ENCODE measurements at places on chromosomes 6 and 20.

DNA sequence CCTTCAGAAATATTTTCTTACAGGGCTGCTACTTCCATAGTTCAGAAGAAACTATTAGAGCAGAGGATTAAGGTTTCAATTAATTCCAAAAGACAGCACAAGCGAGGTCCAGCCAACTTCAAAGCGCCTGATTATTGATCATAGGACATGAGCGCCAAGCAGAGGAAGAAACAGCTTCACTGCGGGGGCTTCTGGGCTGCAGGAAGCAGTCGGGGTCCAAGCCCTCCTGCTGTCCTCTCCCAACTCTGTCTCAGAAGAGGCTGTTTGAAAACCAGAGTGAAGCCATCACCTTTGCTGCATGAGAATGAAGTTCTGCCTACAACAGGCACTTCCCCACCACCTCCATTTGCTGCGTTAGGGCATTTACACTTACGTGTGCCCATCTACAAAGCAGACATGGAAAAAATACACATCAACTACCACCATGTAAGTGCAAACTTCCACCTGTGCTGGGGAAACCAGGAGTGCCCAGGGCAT, 23.9 kb downstream of the SUMO4 start:
- no peak for DNase-seq

GRCh38 chr6:19771753-19772336, 65.3 kb upstream of the ID4 start:
- DNase-seq, result no peak

DNA sequence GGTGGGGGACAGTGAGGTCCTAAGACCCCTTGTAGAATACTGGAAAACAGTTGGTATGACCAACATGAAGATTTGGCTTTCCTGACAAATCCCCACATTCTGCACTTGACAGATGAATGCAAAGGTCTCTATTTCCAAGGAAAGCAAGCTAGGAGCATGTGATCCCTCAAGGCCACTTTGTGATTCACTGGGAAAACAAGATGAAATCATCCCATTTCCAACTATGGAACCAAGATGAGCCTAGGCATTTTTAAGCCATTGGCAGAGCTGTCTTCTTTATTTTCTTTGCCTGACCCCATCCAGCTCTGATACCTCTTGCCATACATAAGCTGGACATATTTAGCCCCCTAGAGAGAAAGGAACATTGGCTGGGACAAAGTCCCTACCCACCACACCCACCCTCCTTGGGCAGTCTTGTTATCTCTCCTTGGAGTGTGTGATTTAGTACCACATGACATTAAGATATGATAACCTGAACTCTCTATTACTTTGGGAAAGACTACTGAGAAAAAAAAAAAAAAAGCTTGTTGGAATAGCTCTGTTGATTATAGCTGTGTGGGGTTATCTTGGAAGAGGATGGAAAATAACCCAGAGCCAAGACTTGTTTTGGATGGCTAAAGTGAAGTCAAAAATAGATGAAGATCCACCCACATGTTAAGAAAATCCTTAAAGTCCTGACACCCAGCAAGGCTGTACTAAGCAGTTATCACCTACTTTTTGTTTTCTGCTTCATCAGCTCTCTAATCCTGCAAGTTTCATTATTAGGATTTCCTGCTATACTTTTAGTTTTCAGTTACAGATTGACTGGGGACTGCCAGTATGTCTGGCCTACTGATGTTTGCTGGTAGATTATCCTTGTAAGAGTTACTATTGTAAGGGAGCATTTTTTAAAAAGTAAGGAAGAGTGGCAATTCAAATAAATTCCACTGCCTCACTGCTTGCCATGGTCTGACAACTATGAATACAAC, 90.1 kb upstream of the PREP start:
- no peak for DNase-seq

GRCh38 chr20:44714102-44714700, 968 bp upstream of the CCN5 start:
- no peak for DNase-seq

- DNase-seq, result no peak
These were observed 110.1 kb downstream of the DLL1 start for GRCh38 chr6:170180671-170181337.

- no peak for DNase-seq
These were observed 124.0 kb upstream of the SLC2A12 start for GRCh38 chr6:134176264-134176975.

DNA sequence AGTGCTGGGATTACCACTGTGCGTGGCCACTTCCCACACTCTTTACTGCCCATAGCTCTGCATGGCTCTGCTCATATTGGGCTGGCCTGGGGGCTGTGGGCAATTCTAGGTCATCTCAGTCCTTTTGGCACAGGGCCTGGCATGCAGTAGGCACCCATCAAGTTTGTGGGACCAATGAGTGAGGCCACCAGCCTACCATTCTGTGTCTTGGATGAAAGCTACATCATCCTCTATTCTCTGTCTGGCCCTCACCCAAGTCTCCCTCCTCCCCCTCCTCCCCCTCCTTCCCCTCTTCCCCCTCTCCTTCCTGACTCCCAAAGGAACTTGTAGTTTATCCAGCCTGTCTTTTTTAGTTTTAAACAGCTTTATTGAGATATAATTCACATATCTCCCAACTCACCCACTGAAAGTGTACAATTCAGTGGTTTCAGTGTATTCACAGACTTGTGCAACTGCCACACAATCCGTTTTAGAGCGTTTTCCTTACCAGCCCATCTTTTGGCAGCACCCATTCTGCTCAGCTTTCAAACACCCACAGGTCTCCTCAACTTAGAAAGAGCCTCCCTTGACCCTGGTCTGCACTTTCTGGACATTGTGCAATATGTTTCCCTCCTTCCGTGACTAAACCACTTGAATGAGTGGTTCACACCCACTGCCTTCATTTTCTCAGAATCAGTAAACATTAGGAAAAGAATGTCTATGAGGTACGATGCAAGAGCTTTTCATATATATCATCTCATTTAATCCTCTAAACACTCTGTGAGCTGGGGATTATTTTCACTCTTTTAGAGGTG, 21.5 kb upstream of the MRPS18A start:
- no peak for DNase-seq

DNA sequence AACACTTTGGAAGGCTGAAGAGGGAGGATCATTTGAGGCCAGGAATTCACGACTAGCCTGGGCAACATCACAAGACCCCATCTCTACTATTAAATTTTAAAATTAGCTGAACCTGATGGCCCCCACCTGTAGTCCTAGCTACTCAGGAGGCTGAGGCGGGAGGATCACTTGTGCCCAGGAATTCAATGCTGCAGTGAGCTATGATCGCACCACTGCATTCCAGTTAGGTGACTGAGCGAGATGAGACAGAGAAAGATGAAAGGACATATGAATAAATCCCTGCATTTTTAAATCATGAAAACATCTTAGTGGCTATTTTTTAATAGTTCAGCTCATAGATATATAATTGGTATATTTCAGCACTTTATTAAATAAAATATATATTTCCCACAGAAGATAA, 93.8 kb downstream of the GPR63 start:
- no peak for DNase-seq

- DNase-seq, result no peak
These were observed 4.5 kb upstream of the FRMD1 start for GRCh38 chr6:168083514-168083885.

- DNase-seq, result no peak
These were observed 51.1 kb downstream of the NFATC2 start for GRCh38 chr20:51491393-51491792.

DNA sequence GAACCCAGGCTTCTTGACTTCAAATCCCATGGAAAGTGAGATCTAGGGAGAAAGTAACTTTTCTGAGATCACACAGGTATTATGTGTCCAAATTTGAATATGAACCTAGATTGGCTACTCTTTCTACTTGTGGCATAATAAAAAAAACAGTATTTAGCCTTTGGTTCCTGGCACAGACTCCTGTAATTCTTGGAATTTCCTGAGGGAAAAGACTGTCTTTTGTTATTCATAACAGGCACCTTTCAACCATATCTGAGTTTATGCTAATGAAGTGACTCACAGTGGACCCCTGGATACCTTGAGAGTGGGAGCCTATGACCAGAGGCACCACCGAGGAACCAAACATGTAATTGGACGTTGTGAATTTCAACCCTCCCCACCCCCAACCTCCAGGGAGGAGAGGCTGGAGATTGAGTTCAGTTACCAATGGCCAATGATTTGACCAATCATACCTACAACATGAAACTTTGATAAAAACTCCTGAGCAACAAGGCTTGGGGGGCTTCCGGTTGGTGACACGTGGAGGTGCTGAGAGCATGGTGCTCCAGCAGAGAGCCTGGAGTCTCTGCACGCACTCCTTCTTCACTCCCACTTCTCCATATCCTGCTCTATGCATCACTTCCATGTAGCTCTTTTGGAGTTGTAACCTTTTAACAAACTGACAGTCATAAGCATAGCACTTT, 48.8 kb downstream of the LAMA4 start:
- DNase-seq, result no peak

DNA sequence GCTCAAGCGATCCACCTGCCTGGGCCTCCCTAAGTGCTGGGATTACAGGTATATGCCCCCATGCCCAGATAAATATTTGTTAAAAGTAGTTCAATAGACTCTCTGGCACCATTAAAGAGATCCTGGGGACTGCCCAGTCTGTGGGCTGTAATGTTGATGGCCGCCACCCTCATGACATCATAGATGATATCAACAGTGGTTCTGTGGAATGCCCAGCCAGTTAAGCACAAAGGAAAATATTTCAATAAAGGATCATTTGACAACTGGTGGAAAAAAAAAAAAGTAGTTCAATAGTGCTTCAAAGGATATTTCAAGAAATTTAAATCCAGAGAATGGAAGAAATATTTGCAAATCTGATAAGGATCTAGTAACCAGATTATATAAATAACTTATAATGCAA, 1.5 kb upstream of the CRIP3 start:
- DNase-seq, result no peak

GRCh38 chr6:19757036-19757435, 80.1 kb upstream of the ID4 start:
- no peak for DNase-seq

GRCh38 chr6:25829375-25829774, 2.5 kb downstream of the SLC17A1 start:
- DNase-seq, result no peak

- no peak for DNase-seq
These were observed 172.5 kb upstream of the JARID2 start for GRCh38 chr6:15073344-15073789.

GRCh38 chr20:63233061-63233344, 2.7 kb upstream of the BIRC7 start:
- no peak for DNase-seq

DNA sequence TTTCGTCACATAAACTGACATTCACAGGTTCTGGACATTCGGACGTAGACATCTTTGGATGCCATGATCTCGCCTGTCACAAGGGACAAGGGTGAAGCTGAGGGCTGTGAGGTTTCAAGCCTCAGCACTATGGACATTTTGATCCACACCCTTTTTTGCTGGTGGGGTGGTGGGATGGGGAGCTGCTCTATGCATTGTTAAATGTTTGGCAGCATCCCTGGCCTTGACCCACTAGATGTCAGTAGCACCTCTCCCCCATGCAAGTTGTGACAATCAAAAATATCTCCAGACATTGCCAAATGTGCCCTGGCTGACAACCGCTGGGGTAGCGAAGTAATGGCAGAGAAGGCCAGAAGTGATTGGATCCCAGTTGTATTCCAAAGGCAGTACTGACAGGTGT, 229.4 kb downstream of the TSHZ2 start:
- no peak for DNase-seq

DNA sequence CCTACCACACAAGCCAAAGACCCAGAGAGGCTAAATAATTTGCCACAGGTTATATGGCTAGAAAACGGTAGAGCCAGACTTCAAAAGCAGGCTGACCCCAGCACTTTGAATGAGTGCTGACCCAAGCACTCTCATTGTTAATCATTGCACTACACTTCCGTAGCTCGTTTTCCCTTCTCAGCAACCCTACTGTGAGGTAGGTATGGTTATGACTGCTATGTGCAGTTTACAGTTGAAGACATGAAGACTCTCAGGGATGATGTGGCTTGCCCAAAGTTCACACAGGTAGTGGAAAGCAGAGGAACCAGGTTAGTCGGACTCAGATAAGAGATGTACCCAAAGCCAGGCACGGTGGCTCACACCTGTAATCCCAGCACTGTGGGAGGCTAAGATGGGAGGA, 33.5 kb upstream of the RIMS4 start:
- DNase-seq, result no peak

DNA sequence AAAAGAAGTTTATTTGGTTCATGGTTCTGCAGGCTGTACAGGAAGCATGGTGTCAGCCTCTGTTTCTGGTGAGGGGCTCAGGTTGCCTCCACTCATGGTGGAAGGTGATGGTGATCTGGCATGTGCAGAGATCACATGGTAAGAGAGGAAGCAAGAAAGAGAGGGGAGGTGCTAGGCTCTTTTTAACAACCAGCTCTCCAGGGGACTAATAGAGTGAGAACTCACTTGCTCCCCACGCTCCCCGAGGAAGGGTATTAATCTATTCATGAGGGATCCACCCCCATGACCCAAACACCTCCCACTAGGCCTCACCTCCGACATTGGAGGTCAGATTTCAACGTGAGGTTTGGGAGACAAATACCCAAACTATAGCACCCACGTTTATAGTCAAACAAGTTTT, 4.0 kb upstream of the GJB7 start:
- DNase-seq, result no peak

DNA sequence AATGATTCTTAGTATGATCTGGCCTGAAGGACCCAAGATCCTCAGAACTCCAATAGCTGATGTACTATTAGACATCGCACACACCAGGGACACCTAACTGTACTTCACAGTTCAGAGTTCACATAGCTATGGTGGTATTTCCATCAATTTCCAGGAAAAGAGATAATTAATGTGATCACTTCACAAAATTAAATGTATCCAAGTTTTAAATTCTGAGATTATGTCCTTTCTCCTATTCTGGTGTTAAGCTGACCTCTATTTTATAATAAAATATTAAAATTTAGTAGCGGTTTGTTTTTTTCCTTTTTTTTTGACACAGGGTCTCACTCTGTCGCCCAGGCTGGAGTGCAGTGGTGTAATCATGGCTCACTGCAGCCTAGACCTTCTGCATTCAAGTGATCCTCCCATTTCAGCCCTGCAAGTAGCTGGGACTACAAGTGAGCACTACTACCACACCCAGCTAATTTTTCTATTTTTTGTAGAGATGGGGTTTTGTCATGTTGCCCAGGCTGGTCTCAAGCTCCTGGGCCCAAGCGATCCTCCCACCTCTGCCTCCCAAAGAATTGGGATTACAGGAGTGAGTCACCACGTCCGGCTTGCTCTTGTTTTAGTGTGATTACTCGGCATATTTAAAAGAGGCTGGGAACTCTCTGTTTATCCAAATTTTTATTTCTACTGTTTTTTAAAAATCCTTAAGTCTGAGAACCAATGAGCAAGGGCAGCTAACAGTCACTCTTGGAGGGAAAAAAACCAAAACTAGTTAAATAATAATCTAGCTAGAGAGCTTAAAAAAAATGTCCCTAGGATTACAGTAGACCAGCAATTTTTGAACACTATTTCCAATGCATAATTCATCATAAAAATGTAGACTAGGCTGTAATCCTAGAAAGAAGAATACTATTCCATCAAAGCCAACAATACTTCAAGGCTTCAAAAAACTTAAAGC, 16.0 kb downstream of the KIF13A start:
- no peak for DNase-seq

- no peak for DNase-seq
These were observed 14.8 kb upstream of the ADGB start for GRCh38 chr6:146583966-146584365.

GRCh38 chr6:54624779-54625178, 221.8 kb upstream of the FAM83B start:
- DNase-seq, result no peak

GRCh38 chr6:116239256-116239655, 14.6 kb downstream of the TSPYL4 start:
- no peak for DNase-seq

All from CD4-positive, alpha-beta T cell treated with Interleukin-6 at 100 ng/mL for 8 hours (primary cell).